HuH-7.5 (cell line): ENCODE measurements at places on chromosomes 5 and 9.

GRCh38 chr9:79382458-79382857 is 189.3 kb upstream of the TLE4 start:
- no peak for DNase-seq

DNA sequence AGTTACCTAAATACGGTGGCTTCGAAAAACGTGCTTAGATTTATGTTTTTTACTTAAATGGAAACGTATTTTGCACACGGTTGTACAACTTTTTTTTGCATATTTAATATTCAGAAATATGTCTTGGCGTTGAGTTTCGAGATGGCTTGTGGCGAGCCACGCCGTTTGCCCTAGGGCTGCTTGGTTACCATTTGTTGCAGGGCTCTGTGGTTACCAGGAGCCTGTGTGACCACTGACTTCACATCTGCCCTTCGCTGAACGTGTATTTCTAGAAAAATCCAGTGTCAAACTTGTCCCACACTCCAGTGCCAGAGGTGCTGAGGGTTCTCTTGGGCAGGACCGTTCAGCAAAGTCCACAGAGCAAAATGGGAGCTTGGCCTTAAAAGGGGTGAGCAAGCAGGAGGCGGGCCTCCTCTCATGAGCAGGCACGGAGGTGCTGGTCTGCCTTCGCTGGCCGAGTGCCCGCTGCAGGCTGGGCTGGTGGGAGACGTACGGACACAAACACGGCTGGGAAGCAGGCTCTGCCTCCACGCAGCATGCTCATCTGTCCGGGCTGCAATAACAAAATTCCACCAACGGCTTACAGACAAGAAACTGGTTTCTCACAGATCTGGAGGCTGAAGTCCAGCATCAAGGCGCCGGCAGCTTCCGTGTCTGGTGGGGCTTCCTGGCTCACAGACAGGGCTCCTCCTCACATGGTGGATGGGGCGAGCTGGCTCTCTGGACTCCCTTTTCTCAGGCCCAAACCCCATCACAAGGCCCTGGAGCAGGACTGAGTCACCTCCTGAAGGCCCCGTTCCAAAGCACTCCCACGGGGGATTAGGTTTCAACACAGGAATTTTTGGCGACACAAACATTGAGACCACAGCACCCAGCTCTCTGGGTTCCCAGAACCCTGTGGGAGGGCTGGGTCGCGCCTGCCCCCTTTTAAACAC is 5.4 kb downstream of the MRPL36 start:
- no peak for DNase-seq

GRCh38 chr5:116137544-116138378 is 52.9 kb downstream of the COMMD10 start:
- peak; percentile 20 for DNase-seq

GRCh38 chr5:139705655-139706587 is 57.8 kb downstream of the CXXC5 start:
- DNase-seq, result no peak

- no peak for DNase-seq
Measured at GRCh38 chr9:125463926-125464325, 202.3 kb downstream of the GAPVD1 start.

GRCh38 chr9:74729136-74729695 is 158.5 kb downstream of the TRPM6 start:
- no peak for DNase-seq

- DNase-seq, result no peak
Measured at GRCh38 chr5:103446813-103447212, 115.8 kb downstream of the NUDT12 start.

DNA sequence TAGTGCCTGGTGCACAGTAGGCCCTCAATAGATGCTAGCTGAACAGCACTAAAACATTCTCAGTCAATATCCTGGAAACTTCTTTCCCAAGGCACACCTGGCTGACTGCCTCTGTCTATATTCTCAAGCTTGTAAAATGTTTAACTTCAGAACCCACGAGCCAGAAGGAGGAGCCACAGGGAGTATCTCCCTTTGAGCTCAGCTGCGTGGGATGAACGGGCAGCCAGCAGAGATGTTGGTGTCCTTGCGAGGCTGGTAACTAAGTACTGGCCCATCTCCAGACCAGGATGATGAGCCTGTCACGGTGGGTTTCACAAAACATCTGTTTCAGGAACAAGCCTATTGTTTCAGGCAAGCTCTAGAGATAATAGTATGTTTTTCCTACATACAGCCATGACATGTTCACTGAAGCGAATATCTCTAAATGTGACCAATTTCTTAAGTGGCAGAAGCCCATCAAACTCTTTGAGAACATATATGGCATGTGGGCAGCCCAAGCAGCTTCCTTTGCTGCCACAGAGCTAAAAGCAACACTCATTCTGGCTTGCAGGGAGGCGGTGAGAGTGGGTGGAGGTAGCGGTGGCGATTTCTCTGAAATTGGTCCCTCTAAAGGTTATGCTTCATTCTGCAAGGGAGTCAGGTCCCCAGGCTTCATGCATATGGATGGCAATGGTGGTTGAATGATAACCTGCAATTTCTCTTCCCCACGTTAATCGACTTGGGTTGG is 206.2 kb downstream of the TTLL11 start:
- no peak for DNase-seq

- DNase-seq, result no peak
Measured at GRCh38 chr9:113511047-113511521, 47.6 kb downstream of the RGS3 start.

DNA sequence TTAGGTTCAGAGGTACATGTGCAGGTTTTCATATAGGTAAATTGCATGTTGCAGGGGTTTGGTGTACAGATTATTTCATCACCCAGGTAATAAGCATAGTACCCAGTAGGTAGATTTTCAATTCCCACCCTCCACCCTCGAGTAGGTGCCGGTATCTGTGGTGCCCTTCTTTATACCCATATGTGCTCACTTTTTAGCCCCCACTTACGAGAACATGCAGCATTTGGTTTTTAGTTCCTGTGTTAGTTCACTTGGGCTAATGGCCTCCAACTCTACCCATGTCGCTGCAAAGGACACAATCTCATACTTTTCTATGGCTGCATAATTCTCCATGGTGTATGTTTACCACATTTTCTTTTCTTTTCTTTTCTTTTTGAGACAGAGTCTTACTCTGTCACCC is 21.2 kb downstream of the ITK start:
- DNase-seq, result no peak

DNA sequence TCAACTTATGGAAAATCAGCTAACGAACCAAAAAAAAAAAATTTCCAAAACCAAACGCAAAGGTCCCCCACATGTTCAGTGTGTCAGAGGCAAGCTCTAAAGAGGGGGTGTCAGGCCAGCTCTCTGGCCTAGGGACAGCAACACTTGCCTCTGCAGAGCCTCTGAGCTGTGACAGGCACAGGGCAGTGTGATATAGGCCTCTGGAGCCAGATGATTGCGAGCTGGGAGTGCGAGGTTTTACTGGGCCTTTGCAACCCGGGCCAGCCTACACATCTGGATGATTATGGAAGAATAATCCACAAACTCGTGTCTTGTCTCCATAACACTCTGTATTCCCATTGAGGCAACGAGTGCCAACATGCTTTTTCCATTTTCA is 67.7 kb upstream of the STC2 start:
- DNase-seq, result no peak
